CD4-positive, alpha-beta memory T cell (primary cell): ENCODE measurements at places on chromosomes 6 and 20. TPM values are rescaled to one million over a fixed set of nuclear protein-coding genes. Genes with fewer than 3 reads are reported as not detected.

DNA sequence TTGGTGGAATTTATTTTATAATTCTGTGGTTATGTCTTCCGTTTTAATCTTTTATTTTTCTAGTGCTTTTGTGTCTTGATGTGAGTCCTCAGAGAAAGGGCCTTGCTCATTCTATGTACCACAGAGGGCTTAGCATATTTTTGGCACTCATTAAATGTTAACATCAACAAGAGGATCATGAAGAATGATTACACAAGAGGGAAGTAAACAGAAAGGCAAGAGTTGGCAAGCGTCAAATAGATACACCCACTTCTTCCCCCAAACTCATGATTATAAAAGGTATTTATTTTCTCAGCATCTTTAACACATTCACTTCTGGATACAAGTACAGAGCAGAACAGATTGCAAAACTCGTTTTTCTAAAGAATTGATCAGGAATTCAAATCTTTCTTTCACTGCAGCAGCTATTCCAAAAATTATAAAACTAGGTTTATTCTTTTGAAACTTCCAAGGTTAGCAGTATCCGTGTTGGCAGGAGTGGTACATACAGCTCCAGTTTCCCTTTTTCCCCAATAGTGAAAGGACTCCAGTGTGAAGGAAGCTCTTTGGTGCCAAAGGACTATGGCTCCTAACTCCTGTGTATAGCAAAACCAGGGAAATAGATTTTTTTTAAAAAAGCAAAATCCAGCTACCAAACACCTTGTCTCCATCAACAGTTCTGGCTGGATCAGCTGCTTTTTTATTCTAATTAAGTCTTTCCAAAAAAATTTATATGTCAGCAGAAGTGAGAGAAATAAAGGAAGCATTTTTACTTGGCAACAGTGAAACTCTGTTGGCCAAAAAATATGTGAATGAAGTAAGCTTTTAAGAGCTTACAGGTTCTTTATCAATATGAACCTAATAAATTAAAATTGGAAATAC, 221.9 kb downstream of the ADGRG6 start:
- no peaks in the 10 kb centered on the region for H3K36me3 ChIP-seq
- no peaks in the 10 kb centered on the region for H3K27me3 ChIP-seq
- H3K4me3 ChIP-seq, result no peak overlapping the region
- H3K4me1 ChIP-seq, result no peaks in the 10 kb centered on the region
- H3K27ac ChIP-seq, result no peak overlapping the region

DNA sequence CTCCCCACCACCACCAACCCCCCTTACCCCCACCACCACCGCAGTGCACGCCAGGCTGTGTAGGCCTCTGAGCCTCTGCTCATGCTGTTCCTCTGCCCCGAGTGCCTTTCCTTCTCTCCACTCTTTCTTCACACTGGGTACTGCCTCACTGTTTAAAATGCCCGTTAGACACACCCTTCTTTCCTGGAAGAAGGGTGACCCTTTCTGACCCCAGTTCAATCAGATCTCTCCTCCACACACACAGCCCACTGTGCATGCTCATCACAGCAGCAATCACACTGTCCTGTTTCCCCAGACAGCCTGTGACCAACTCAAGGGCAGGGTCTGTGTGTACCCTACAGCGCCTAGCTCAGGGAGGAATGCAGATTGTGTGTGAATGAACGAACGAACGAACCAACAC, 10.0 kb downstream of the TMEM74B start:
- H3K4me3 ChIP-seq, result no peak overlapping the region
- H3K27me3 ChIP-seq, result no peaks in the 10 kb centered on the region
- no peak for DNase-seq

DNA sequence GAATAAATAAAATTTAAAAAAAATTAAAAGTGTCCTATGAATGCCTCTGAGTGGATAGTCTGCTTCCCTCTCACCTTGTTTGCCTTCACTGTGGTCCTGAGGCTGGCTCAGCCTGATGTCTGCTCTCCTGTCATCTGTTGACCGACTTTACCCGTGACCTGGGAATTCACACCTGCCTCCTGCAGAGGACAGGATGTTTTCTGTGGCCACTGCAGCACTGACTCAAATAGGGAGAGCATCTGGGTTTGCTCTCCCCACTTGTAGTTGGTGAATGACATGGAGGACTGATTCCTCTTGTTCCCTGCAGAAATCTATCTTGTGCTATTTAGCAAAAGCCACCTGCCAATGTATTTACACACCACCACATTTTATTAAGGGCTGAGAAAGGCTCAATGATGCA, 52.4 kb upstream of the ERVFRD-1 start:
- H3K27me3 ChIP-seq, result no peaks in the 10 kb centered on the region
- no peaks in the 10 kb centered on the region for H3K36me3 ChIP-seq

DNA sequence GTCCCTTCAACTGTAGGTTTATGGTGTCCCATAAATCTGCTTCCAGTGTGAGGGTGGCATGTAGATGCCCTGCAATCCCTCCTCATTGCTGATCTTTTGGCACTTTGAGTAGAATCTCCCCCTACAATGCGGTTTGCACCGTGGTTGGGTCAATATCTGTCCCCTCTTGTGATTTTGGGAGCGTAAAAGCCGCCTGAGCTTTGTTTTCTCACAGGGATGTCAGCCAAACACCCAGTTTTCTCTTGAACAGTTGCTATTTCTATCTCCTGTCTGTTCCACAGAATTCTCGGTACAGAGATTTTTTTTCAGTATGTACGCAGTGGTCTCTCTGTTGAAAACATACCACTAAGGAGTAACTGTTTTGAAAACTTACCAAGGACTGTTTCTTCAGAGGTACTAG, 21.8 kb downstream of the CDS2 start:
- DNase-seq, result no peak
- peaks cover 41% of the 10 kb centered on the region for H3K4me1 ChIP-seq
- no peak overlapping the region for H3K4me3 ChIP-seq
- no peaks in the 10 kb centered on the region for H3K27me3 ChIP-seq
- no peak overlapping the region for H3K27ac ChIP-seq
- no peaks in the 10 kb centered on the region for H3K36me3 ChIP-seq

Gene TGM3
- total RNA-seq, result not detected

Gene ENPP5
- 0.89 TPM for total RNA-seq

Gene SOX18
- total RNA-seq, result not detected

Gene PTPN1
- total RNA-seq, result 59.5 TPM

Gene SPTLC3
- 0.26 TPM for total RNA-seq

DNA sequence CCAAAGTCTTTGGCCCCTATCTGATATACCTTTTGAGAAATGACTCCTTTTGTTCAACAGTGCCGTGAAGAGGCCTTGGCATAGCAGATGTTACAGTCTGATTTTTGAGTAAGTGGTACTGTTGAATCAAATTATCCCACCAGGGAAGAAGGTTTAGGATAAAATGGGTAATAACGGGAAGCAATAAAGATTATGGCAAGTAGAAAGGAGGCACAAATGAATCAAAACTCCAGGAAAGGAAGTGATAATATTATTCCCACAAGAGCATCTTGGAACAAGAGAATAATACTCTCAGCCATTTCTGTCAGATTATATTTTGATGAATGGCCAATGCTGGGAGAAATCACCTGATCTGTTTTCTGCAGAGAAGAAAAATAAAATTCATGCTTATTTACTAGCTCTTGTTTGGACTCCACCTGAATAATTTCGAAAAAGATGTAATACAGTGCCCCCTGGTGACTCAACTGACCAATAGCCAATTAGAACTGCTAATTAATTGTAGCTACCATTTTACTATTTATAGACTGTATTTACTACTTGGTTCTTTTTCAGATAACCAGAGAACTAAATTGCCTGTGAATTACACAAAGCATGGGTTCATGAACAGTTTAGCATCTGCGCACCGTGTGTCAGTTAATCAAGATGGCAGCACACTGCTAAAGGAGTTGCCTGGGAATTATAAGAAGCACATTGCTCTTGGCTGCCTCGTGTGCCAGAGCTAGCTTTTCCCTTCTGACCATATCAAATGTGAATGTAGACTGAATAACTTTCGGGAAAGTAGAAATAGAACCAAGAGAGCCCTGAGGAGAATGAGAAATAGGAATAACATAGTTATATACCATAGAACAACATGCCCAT, 78.5 kb upstream of the TRDN start:
- no peak overlapping the region for H3K4me3 ChIP-seq
- no peaks in the 10 kb centered on the region for H3K27me3 ChIP-seq
- no peaks in the 10 kb centered on the region for H3K4me1 ChIP-seq
- no peaks in the 10 kb centered on the region for H3K36me3 ChIP-seq

Gene NNAT
- not detected for total RNA-seq

GRCh38 chr6:134145786-134146185, 93.4 kb upstream of the SLC2A12 start:
- no peaks in the 10 kb centered on the region for H3K4me1 ChIP-seq
- no peak overlapping the region for H3K4me3 ChIP-seq
- no peaks in the 10 kb centered on the region for H3K27me3 ChIP-seq
- H3K27ac ChIP-seq, result no peak overlapping the region

DNA sequence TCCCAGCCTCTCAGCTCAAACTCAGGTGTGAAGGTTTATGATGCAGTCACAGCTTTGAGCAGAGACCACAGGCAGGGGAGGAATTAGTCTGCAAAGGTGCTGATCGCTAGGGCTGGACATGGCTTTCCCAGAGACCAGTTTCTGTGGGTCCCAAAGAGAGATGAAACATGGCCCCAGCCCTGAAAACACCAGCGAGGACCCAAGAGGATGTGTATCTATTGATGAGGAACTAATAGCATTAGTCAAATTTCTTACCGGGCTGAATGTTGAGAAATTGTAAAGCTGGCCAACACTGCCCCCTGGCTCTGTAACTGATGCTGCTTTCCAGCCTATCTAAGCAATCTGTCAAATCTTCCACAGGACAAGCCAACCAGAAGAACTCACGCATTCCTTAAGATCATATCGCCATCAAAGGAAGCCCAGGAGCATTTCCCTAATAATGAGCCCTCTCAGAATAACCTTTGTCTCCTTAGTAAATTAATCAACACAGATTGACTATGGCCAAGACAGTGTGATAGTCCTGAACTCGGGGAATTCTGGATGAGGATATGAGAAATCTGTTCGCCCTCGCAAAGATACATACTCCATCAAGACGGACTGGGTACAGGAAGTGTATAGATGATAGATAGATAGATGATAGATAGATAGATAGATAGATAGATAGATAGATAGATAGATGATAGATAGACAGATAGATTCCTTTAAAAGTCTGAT, 7.8 kb upstream of the ACSS1 start:
- H3K27me3 ChIP-seq, result peaks cover 7% of the 10 kb centered on the region
- peak; percentile 69 for DNase-seq
- no peaks in the 10 kb centered on the region for H3K4me1 ChIP-seq

DNA sequence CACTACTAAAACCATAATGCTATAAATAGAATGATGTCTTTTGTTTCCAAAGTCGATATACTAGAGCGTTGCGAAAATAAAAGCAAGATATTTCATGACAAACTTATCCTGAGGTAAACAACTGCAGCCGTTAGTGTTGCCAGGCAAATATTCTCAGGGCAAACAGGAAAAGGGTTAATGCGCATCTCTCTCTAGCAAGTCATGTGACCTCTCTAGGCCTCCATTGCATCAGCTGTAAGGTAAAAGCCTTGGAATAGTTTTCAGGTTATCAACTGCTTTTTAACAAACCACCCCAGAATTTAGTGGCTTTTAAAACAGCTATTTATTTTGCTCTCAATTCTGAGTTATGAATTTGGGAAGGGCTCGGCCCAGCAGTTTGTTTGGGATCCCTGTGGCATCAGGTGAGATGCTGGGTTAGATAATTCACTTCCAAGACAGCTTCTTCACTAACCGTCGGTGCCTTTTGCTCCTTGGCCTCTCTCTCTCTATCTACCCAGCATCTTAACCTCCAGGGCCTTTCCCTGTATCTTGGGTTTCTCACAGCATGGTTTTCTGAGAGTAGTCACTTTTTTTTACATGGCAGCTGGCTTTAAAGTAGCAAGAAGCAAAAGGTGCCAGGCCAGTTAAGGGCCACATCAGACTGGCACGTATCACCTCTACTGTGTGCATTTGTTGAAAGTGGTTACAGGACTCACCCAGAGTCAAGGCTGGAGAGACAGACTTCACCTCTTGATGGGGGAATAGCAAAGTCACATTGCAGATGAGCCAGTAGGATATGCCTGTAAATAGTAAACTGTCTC, 39.2 kb upstream of the LTV1 start:
- H3K4me1 ChIP-seq, result no peaks in the 10 kb centered on the region
- no peak overlapping the region for H3K4me3 ChIP-seq
- no peak overlapping the region for H3K27ac ChIP-seq
- peaks cover 6% of the 10 kb centered on the region for H3K36me3 ChIP-seq
- no peak for DNase-seq
- no peaks in the 10 kb centered on the region for H3K27me3 ChIP-seq

GRCh38 chr6:166633732-166634535, 6.9 kb upstream of the RPS6KA2 start:
- peaks cover 3% of the 10 kb centered on the region for H3K27me3 ChIP-seq
- peaks cover under 1% of the 10 kb centered on the region for H3K4me1 ChIP-seq
- H3K36me3 ChIP-seq, result no peaks in the 10 kb centered on the region

DNA sequence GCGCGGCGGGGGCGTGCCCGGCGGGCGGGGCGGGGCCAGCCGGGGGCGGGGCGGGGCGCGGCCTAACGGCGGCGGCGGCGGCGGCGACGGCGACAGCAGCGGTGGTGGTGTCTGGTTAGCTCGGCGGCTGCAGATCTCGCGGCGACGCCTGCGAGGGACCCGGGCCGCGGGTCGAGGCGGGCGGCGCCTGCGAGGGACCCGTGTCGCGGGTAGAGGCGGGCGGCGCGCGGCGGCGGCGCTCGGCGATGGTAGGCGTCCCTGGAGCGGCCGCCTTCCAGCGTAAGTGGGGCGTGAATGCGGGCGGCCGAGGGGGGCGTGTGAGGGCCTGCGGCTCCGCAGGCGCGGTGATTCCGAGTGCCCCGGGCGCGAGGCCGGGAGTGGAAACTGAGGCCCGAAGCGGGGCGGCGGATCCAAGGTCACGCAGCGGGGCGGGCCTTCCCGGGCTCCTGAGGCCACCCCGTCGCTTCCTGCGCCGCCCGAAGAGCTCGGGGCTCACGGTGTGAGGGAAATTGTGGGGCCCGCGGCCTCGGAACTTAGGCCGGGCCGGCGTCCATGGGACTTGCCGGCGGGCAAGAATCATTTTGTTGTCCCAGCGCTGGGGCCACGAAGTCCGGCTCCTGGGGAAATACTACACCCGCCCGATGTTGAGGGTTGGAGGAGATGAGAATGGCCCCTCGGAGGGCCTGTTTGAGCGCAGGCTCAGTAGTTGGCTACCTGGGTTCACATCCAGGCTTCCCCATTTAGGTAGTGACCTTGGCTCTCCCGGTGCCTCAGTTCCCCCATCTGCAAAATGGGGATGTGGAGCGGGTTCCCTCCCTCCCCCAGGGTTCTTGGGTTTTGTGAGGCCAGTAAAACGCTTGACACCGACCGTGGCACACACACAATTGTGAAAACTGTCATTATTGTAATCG, at the start of gene CBFA2T2:
TSS of gene CBFA2T2 (plus strand) at position 74 of the 911 bp plus-strand sequence. CDS start at position 246, 172 bp downstream.
- no peaks in the 10 kb centered on the region for H3K27me3 ChIP-seq
- peak within 1 kb of the TSS; percentile 89 for H3K27ac ChIP-seq
- DNase-seq, result no peak
- H3K4me1 ChIP-seq, result peaks cover 16% of the 10 kb centered on the region

- H3K4me1 ChIP-seq, result peaks cover 23% of the 10 kb centered on the region
- DNase-seq, result peak; percentile 69
- no peak overlapping the region for H3K27ac ChIP-seq
- H3K27me3 ChIP-seq, result peaks cover 11% of the 10 kb centered on the region
Observed at GRCh38 chr6:148203970-148204369, 138.7 kb upstream of the SASH1 start.
